WTC11 (cell line): ENCODE measurements at places on chromosomes 2 and 18. TPM values are rescaled to one million over a fixed set of nuclear protein-coding genes. Genes with fewer than 3 reads are reported as not detected.
A peak's percentile ranks its signal among the peaks of the same experiment; 100 is the strongest.

DNA sequence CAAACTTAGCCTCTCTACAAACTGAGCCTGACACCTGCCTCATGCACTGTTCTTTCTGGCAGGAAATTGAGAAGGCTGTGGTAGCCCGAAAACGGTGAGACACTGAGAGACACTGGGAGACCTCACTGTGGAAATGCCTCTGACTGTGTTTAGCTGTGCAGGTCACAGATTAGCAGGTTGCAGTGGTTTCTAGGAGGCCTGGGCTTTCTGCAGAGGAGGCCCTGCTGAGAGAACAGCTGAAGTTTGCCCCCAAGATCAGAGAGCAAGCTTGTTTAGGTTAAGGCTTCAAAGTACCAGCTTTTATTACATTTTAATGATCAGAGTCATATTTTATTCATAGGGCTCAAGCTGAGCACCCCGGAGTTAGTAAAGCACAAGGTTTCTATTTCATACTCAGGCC lies 68.7 kb upstream of the LYPD6 start:
- no peak overlapping the region for H3K27ac ChIP-seq
- peaks cover 2% of the 10 kb centered on the region; the same call in 1 of the 2 replicates for H3K36me3 ChIP-seq
- peaks cover 10% of the 10 kb centered on the region for H3K4me1 ChIP-seq
- DNase-seq = no peak
- no peak overlapping the region for H3K4me3 ChIP-seq

The WDR43 gene
- total RNA-seq = 92.4 to 112 TPM (median 103 TPM) in 3 replicates

DNA sequence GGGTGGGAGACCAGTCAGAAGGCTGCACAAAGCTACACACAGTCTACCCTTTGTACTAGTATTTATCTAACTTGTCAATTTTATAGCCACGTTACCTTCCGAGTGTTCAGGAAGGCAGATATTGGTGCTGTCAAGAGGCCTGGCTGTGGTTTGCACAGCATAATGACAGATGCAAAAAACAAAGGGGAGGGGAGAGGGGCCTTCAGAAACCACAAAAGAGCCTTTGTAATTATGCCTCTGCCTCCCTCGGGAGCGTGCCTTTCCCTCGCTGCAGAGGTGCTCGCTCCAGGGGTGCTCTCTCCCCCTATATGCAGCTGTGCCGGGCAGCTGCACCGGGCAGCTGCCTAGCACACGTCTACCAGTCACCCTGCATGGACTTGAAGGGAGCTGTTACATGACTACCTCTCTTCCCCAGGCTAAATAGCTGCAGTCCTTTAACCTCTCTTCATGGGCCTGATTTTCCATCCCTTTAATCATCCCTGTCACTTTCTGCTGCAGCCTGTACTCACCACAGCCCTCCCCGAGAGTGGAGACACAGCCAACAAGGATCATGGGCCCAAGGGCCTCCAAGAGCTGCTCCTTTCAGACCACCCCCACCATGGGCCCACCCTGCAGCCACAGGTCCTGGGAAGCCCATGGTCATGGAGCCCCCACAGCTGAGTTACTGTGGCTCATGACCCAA lies 168.4 kb upstream of the PKDCC start:
- no peaks in the 10 kb centered on the region for H3K36me3 ChIP-seq
- DNase-seq = no peak
- no peaks in the 10 kb centered on the region; the same call in 1 of the 2 replicates for H3K27me3 ChIP-seq
- H3K27ac ChIP-seq = no peak overlapping the region
- H3K4me1 ChIP-seq = peaks cover 18% of the 10 kb centered on the region

The ZAP70 gene
- 0.61 to 0.73 TPM (median 0.64 TPM) in 3 replicates for total RNA-seq

DNA sequence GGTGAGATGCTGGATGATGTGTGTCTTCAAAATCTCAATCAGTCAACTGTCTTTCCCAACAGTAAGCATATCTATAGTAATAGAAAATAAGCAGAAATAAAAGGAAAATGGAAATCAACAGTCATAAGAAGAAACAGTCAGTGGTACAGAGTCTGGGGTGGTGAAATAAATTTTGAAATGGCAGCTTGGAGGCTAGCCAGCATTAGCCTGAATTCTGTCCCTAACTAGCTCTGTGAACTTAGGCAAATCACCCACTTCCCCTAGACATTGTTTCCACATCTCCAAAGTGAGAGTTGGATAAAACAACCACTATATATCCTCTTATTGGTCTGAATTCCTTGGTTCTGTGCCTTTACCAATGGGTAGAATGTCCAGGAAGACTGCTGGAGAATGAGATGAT lies 189.7 kb upstream of the REV1 start:
- H3K27ac ChIP-seq = no peak overlapping the region
- no peaks in the 10 kb centered on the region; the same call in 1 of the 2 replicates for H3K27me3 ChIP-seq
- no peak overlapping the region for H3K4me3 ChIP-seq
- no peak for DNase-seq
- no peaks in the 10 kb centered on the region for H3K36me3 ChIP-seq

DNA sequence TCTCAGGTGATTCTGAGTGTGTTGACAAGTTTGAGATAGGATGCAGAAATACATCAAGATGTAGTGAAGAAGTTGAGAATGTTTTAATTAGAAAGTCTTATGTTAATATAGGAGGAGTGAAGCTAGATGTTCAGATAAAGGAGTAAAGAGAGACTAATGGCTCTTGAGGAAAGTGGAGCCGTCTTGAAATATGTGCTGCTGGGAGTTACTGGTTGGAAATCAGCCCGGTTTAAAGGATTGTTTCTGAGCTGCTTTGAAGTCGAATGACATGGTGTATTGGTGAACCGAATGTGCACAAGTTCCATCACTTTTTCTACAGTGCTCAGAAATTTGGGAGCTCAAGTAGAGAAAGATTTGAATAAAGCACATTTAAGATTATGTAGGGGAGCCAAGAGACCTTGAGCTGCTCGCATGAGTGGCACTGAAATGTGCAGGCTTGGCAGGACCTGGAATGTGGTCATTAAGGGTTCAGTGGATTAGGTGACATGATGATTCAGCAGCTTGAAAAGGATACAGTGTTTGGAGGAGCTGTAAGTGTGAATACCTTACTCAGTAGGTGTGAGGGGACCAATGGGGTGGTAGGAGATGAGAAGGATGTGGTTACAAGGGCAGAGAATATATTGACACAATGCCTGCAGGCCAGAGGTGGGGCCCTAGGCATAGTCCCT lies 68.6 kb downstream of the CAB39 start:
- no peak overlapping the region for H3K4me3 ChIP-seq
- no peak for DNase-seq
- H3K27me3 ChIP-seq = no peaks in the 10 kb centered on the region
- H3K27ac ChIP-seq = peak overlapping the region; percentile 63
- H3K4me1 ChIP-seq = peaks cover 31% of the 10 kb centered on the region

DNA sequence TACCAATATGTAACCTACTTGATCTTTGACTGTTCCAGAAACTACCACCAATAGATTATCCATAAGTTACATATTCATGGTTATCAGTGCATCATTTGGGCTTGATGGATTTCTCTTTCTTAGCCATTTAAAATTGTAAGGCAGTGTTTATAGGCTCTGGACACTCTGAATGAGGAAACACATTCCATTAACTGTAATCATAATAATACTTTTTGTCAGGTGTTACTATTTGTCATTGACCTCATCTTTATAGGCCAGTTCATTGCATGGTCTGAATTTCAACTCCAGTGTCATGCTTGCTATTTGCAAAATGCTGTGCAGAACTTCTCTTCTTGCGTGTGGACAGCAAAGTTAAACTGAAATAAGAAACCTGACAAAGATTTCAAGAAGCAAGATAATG lies 1340.2 kb upstream of the ZEB2 start:
- peaks cover 15% of the 10 kb centered on the region for H3K4me1 ChIP-seq
- no peak for DNase-seq
- peaks cover 29% of the 10 kb centered on the region for H3K27me3 ChIP-seq
- no peak overlapping the region for H3K27ac ChIP-seq
- H3K36me3 ChIP-seq = no peaks in the 10 kb centered on the region
- H3K4me3 ChIP-seq = no peak overlapping the region

The RMND5A gene
- total RNA-seq = 54.4 to 55.4 TPM (median 54.5 TPM) in 3 replicates
